ENCODE measurements at places on chromosomes 3 and 15.

- no peak for DNase-seq
Observed at GRCh38 chr3:99170867-99171517, 269.5 kb upstream of the DCBLD2 start.

DNA sequence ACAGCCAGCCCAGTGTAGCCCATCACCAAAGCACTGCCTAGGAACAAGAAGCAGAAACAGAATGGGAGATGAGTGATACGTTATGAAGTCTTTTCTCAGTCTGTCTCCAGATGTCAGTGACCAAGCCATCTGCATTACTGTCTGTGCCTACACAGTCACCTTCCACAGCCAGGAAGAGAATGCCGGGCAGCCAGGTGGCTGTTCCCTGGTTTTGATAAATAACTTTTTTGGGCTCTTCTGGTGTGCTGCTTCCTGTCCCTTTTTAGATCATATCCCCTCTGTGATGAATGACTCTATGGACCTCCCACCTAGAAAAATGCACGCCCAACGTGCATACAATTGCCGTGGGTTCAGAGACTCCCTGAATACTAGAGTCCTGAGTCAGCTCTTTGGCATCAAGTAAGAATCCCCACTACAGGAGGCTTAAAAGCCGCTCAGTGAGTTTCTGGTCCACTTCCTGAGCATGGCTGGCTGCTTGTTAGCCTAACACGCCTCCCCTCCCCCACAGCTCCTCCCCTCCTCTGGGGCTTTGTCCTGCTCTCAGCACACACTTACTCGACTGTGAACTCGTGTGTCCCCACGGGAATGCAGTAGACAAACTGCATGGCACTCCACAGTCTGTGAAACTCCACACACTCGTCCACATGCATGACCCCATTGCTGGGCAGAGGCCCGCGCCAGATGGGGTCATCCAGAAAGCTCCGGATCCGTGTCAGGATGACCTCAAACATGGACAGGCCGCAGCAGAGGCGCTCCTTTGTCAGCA lies 34.7 kb downstream of the NIPA2 start:
- DNase-seq, result no peak

- no peak for DNase-seq
Observed at GRCh38 chr15:44574734-44575133, 37.8 kb downstream of the EIF3J start.

DNA sequence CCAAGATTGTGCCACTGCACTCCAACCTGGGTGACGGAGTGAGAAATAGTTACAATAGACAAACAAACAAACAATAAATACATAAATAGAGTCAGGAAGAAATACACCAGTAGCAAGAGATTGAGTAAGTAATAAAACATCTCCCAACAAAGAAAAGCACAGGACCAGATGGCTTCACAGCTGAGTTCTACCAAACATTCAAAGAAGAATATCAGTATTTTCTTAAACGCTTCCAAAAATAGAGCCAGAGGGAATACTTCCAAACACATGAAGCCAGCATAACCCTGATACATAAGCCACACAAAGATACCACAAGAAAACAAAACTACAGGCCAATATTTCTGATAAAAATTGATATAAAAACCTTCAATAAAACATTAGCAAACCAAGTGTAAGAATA lies 30.7 kb upstream of the IGSF10 start:
- no peak for DNase-seq

DNA sequence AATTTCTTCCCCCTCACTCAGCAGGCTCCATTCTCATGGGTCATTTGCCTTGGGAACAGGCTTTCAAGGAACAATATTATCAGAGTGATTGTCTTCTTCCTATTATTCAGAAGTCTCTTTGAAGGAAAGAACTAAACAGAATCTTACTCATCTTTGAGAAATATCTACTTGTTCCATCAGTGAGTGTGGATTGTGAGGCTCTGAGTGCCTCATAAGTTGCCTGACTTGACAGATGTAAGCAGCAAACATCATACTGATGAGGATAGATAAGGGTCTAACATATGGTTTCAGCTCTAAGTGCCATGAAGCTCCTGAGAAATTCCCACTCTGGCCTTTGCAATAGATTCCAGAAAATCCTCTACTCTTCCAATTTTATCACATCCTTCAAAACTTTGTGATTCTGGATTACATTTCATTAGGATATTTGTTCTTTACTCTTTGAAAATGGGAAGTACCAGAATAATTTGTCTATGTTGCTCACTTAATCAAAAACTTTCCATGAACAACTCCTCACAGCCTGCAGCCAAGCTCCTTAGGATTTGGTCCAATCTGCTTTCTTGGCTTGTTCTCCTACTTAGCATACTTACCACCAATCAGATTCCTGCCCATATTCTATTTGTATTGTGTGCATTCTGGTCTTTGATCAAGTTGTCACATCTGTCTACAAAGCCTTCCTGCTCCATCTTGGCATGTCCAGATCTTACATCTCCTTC lies 120.1 kb downstream of the RPL22L1 start:
- no peak for DNase-seq

GRCh38 chr3:66597308-66597863 lies 96.6 kb upstream of the LRIG1 start:
- DNase-seq, result no peak

GRCh38 chr3:12729051-12729651 lies 29.9 kb downstream of the TMEM40 start:
- no peak for DNase-seq

GRCh38 chr3:12689997-12690711 lies 26.2 kb upstream of the RAF1 start:
- no peak for DNase-seq

All from glomerular endothelial cell (primary cell).